NCI-H1048 (cell line): ENCODE measurements at places on chromosomes 2 and 18.

GRCh38 chr2:55144922-55145820 lies 86.9 kb downstream of the CLHC1 start:
- no peak for DNase-seq

- DNase-seq, result no peak
Observed at GRCh38 chr18:41645589-41646360, 309.3 kb upstream of the PIK3C3 start.

DNA sequence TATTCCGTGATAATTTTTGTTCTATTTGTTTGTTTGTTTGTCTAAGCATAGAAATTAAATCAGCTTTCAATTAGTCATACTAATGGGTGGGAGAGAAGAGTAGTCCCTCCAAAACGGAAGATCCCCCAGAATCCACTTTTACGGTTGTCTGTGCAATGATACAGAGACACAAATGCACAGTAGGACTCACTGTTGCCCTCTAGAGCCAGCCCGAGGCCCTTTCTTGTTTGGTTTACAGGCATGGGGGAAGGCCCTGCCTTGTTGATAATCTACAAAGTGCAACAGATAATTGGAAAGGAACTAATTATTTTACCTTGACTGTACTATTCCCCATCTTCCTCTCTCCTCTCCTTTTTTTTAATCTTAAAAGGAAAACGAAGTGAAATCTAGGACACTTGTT lies 121.1 kb downstream of the ACOXL start:
- DNase-seq, result no peak

DNA sequence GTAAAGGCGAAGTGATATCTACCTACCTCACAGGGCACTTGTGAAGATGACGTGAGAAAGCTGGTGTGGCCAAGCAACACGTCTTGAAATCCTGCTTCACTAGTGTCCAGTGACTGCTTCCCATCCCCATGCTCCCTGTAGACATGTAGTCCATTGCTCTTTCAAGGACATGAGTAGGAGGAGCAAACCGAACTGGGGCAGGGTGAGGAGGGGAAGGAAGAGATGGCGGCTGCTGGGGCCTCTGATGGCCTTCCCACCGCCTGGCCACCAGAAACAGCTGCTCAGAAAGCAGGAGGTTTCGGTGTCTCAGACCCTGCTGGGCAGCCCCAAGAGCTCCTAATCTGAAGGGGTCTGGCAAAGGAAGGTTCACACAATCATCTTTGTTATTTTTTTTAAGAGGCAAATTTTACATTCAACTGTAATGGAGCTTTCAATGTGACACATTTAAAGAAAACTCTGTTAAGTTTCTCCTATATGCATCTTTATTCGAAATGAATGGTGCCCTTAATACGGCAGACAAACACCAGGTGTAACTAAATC lies 14.7 kb downstream of the CPLX4 start:
- no peak for DNase-seq

DNA sequence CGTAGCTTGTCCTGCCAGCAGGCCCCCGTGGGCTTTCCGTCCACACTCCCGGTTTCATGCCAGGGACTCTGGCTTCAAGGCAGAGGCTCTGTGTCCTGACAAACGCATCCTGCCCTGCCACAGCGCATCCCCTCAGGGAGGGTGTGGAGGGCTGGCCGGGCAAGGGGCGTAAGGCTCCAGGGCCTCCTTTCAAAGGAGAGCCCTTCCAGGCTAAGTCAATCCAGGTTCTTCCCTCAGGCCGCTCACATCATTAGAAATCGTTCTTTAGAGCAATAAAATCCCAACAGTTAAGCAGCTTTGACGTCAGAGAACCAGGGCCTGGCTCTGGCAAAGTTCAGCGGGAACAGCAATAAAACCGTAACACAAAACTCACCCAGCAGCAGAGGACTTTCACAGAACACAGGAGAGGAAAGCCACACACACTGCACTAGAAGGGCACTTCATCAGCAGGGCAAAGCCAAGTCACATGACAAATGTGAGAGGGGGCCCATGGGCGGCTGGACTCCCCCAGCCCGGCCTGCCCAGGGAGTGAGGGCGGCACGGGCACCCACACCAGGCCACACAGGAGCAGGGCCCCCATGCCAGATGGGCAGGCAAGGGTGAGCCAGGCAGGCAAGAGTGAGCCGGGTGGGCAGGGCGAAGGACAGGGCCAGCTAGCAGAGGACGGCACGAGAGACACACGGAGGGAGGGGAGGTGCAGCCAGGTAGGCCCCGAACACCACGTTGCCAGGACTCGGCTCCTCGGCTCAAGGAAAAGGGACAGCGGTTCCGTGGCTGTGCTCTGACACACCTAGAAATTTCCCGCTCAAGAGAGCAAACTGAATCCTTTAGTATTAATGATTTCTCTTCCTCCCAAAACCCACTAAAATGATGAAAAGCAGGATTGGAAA lies 52.0 kb downstream of the HDAC4 start:
- DNase-seq, result no peak

GRCh38 chr2:169291517-169291916 lies 70.8 kb downstream of the LRP2 start:
- no peak for DNase-seq

DNA sequence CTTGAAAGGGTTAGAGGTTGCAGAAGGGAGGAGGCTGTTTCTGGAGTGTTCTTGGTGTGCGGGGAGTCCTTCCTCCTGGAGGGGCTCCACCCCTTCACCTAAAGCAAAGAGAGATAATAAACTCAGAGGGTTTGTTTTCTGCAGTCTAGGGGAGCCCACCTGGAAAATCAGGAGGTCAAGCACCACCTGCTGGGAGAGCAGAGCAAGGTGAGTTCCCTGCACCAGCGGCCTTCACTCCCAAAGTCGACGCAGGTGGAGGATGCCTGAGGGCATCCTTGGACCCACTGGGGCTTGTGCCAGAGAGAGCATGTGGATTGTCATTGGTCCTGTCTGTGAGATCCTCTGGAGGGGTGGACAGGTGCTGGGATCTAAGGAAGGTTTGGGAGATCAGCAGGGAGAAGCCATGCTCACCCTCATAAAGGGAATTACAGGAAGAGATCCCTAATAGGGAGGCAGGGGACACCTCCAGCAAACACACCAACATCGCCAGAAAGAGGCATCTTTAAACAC lies 116.7 kb downstream of the KCNF1 start:
- no peak for DNase-seq

GRCh38 chr2:225937625-225938187 lies 538.2 kb downstream of the NYAP2 start:
- no peak for DNase-seq

- DNase-seq, result no peak
Observed at GRCh38 chr2:230877759-230878598, 13.2 kb downstream of the ITM2C start.

DNA sequence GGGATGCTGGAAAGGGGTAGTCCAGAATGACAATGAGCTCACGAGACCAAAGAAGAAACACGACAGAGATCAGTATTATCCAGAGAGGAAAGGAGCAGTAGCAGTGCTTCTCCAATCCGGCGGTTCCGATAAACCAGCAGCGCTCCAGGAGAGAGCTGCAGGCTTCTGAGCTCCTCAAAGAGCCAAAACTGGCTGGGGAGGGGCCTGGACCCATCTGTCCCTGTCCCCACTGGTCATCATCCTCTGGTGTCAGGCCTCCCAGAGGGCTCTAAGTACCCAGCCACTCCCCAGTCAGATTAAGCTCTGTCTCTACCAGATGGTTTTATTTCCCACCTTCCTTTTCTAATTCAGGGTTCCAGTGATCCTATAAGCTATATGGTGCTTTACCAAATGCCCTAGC lies 23.2 kb downstream of the DNAJC27 start:
- DNase-seq, result no peak

DNA sequence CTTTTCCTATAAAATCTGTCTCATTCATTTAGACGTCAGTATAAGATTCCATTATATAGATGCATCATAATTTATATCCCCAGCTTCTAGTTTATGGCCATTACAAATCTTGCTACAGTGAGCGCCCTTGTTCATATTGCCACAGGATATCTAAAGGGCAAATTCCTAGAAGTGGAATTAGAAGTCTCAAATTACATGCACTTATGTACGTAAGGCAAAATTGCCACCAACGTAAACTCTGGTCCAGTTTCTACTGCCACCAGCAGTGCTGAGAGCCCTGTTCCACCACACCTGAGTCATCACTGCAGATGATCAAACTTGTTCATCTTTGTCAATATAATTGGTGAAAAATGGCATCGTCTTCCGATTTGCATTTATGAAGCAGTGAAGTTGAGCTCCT lies 90.9 kb upstream of the ID2 start:
- DNase-seq, result no peak

- DNase-seq, result no peak
Observed at GRCh38 chr18:13416848-13417247, 198.3 kb downstream of the LDLRAD4 start.

- DNase-seq, result no peak
Observed at GRCh38 chr18:48732767-48733424, 194.1 kb downstream of the CTIF start.

GRCh38 chr18:30622635-30623034 lies 419.9 kb downstream of the DSC3 start:
- no peak for DNase-seq

GRCh38 chr18:74616494-74616893 lies 18.8 kb downstream of the ZNF407 start:
- no peak for DNase-seq

- DNase-seq, result no peak
Observed at GRCh38 chr18:30465096-30465495, 577.4 kb downstream of the DSC3 start.

- DNase-seq, result no peak
Observed at GRCh38 chr18:58787536-58788149, 77.0 kb upstream of the ZNF532 start.

- DNase-seq, result no peak
Observed at GRCh38 chr2:240333985-240334384, 101.5 kb upstream of the GPC1 start.

GRCh38 chr18:47915229-47915628 lies 15.2 kb downstream of the SMAD2 start:
- no peak for DNase-seq

GRCh38 chr2:28356095-28356911 lies 36.4 kb upstream of the FOSL2 start:
- no peak for DNase-seq

DNA sequence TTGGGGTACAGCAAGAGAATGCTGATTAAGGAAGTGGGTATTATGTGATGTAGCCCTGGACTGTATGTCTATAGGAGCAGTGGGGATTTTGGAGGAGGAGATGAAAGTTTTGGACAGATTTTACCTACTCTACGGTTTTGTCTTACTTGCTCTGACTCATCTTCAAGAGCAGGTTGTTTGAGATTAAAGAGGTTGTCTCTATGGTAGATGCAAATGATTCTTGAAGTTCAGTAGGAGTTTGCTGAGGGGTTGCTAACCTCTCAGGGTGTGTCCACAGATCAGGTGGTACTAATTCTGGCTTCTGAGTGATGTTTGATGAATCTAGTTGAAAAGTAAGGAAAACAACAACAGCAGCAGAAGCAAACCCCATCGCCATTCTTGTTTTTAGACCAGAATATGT lies 9.7 kb upstream of the SERPINB12 start:
- no peak for DNase-seq

- no peak for DNase-seq
Observed at GRCh38 chr2:101563849-101564248, 88.9 kb upstream of the RFX8 start.

DNA sequence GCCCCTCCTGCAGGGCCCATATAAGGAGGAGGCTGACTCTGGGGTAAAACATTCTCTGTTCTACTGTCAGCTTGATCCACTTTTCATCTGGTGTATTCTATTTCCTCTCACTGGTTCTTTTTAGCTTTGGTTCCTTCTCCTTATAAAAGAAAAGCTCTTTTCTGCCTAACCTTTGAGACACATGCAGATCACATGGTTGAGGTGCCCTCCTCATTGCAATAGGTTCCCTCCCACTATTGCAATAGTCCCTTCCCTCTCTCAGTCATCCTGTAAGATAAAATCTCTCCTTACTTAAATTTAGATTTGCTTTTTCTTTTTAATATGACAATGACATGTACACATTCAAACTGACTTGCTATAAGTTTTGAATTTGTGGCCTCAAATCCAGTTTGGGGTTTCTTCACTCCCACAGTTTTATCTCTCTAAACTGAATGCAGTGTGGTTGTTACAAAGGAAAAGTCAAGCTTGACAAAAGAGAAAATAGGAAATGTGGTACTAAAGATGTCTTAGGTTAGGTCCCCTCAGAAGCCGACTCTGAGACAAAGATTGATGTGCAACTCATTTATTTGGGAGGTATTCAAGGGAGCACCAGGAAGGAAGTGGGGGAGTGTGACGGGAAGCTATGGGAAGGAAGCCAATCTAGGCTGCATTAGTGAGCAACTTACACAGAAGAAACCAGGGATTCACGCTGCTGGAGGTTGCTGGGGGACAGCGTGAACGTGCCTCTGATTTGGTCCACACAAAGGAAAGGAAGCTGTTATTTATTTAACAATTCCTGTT lies 127.6 kb upstream of the LINC00305 start:
- DNase-seq, result no peak

DNA sequence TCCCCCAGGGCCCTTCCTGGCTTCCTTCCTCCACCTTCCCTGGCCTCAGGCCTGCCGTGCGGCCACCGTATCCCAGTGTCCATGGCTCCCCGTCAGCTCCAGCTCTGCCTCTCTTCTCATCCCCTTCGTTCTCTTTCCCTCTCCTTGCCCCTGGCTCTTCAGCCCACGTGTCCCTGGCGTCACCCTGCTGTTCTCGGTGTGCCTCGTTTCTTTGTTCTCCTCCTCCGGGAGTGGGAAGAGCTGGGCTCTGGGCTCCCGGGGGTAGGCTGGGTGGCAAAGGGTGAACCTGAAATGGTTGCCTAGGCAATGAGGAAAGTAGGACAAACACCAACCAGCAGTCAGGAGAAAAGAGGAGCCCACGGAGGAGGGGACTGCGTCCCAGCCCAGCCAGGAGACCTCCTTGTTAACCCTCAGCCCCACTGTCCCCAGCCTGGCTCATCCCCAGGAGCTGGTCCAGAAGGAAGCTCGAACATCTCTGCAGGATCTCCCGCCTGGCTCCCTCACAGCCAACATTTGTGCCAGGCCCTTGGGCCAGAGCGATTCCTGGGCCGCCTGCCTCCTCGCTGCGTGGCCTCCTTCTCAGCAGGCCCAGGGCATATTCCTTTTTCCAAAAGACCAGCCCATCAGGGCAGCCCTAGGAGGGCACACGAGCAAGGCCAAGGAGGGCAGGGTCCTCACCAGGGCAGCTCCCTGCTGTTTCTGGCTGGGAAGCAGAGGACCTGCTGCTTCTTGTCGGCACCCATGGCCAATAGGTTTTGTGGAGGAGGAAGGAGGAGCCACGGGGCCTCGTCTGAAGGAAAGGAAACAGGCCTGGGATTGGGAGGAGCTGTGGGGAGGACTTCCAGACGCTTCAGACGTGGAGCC lies 30.9 kb upstream of the DNMT3A start:
- no peak for DNase-seq

- DNase-seq, result no peak
Observed at GRCh38 chr18:36315736-36316135, 18.2 kb downstream of the FHOD3 start.

GRCh38 chr2:42658306-42658705 lies 89.9 kb downstream of the MTA3 start:
- DNase-seq, result no peak

- DNase-seq, result no peak
Observed at GRCh38 chr2:186617771-186618170, 27.9 kb downstream of the ITGAV start.
